ENCODE measurements at places on chromosomes 2 and 18. TPM values are rescaled to one million over a fixed set of nuclear protein-coding genes. Genes with fewer than 3 reads are reported as not detected.

ZNF519 gene
- total RNA-seq, result 6.7 TPM

PKP4 gene
- total RNA-seq, result 48.7 TPM

DNA sequence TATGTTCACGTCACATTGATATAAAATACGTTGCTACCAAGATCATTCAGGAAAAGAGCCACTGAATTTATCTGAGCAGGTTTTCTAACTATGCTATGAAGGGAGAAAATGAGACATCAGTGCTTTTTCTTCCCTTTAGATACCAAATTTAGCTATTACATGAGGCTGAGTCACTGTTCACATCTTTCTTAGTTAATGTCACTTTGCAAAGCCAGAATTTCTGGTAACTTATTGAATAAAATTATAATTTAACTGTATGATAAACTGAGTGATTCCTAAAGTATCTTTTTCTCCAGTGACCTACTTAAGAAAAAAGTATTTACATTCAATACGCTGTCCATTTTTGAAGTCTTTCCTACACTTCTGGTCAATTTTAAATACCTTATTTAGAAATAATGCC, 22.7 kb downstream of the C1D start:
- ATAC-seq, result no peak

OSBPL6 gene
- 6.5 TPM for total RNA-seq

DNA sequence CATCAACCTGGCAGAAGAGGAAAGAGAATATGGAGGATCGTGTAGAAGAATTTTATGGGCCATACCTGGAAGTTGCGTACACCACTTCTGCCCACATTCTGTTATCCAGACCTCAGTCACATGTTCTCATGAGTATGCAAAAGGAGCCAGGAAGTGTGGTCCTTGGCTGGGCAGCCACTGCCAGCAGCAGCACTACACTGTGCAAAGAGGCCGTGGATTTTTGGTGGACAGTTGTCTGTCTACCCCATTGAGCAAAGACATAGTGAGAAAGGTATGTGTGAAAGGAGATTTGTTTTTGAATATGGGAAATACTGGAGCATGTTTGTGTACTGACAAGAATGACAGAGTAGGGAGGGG, 68.1 kb downstream of the SDC1 start:
- no peak for ATAC-seq

SGPP2 gene
- 57.1 TPM for total RNA-seq

GRCh38 chr2:30663321-30663720, 143.9 kb downstream of the CAPN13 start:
- ATAC-seq, result no peak

MALL gene
- 248 TPM for total RNA-seq

GRCh38 chr2:15695582-15696330, 104.1 kb downstream of the DDX1 start:
- no peak for ATAC-seq

FBXO41 gene
- total RNA-seq, result 0.92 TPM

CD8A gene
- total RNA-seq, result 0.44 TPM

GRCh38 chr2:190789074-190790004, 91.3 kb upstream of the GLS start:
- ATAC-seq, result no peak

- ATAC-seq, result no peak
These were observed 39.5 kb downstream of the BCL11A start for GRCh38 chr2:60513996-60514395.

DNA sequence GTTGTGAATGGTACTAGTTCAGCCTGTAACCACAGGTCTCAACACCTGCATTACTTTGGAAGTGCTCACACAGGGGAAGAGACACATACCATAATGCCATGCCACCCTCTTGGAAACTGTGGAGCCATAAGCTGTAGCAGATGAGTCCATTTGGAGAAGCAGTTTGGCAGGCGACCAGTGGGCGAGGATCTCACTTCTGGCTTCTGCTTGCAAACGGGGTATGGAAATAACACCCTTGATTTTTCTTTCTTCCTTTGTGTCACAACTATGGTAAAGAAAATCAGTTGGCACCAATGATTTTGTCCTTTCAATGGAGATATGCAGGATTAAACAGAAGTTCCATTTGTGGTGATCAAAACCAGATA, 28.6 kb downstream of the APOB start:
- no peak for ATAC-seq

GAREM1 gene
- 22.9 TPM for total RNA-seq

- no peak for ATAC-seq
These were observed 8.6 kb upstream of the L3MBTL4 start for GRCh38 chr18:6423289-6423688.

GRCh38 chr2:206193671-206194357, 34.1 kb downstream of the EEF1B2 start:
- no peak for ATAC-seq
